Activated T-cell treated with anti-CD3 and anti-CD28 coated beads, Interleukin-2, amount 50 U/mL, for 4 hours (primary cell): ENCODE measurements at places on chromosomes 11 and 22. TPM values are rescaled to one million over a fixed set of nuclear protein-coding genes. Genes with fewer than 3 reads are reported as not detected.

GRCh38 chr11:8328848-8329330, 65.2 kb upstream of the LMO1 start:
- DNase-seq, result peak; percentile 38

DNA sequence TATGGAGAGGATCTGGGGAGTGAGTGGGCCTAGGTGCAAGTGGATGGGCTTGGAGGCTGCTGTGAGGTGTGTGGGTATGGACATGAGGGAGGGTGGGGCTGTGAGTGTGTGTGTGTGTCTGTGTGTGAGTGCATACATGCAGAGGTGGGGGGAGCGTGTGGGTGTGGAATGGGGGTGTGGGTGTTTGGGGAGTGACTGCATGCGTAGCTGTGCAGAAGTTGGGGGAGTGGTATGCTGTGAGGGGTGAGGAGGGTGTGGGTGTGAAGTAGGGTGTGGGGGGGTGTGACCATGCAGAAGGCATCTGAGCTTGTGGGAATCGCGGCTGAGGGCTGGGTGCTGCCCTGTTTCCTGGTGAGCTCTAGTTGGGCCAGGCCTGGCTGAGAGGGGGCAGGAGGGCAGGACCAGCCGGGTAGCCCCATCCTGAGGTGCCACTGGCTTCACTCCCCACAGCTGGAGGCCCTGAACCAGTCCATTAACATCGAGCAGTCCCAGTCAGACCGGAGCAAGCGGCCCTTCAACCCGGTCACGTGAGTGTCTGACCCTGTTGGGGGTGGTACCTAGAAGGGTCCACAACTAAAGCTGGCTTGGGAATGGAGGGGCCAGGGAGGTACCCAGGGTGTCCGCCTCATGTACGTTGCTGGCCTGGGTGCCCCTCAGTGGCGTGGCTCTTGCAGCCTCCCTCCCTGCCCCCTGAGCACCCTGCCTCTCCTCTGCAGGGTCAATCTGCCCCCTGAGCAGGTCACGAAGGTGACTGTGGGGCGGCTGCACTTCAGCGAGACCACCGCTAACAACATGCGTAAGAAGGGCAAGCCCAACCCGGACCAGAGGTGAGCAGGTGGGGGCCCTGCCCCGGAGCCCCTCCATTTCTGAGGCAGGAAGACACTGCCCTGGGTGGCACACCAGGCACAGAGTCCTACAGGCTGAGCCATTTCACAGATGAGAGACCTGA, 16.5 kb downstream of the TMEM258 start:
- no peak for DNase-seq

GRCh38 chr11:42319921-42320320, 860.5 kb upstream of the LRRC4C start:
- no peak for DNase-seq

The DEFB108B gene
- total RNA-seq, result not detected

The SCN4B gene
- total RNA-seq, result not detected
